ENCODE measurements at places on chromosomes 2 and 18.

GRCh38 chr2:229370509-229370908 is 99.4 kb upstream of the PID1 start:
- no peak for DNase-seq

- DNase-seq: no peak
Measured at GRCh38 chr18:44197832-44198611, 482.7 kb upstream of the SETBP1 start.

- DNase-seq: no peak
Measured at GRCh38 chr2:10968176-10968575, 56.4 kb downstream of the KCNF1 start.

- no peak for DNase-seq
Measured at GRCh38 chr2:150477347-150477746, 10.1 kb downstream of the RND3 start.

DNA sequence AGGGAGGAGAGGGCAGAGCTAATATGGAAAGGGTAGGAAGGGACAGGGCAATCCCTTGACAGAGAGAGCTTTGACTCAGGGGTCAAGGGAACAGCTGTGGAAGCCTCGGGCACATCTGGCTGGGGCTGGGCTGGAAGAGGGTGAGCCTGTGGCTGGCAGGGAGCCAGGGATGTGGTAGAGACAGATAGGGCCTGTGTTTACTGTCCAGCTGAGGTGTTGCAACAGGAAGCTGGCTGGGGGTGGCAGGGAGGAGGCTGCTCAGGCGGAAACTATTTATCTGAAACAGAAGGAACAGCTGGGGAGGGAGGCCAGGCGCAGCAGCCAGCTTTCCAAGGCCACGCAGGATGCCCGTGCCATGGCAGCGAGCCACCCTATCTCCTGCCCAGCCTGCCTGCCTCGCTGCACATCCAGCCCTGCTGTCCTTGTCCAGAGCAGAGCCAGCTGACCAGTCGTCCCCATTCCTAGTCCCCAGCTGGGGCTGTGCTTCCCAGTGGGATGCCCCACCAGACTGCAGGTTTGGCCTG is 264.7 kb downstream of the CYP26B1 start:
- DNase-seq: no peak

- no peak for DNase-seq
Measured at GRCh38 chr2:157996799-157997198, 104.9 kb upstream of the UPP2 start.

GRCh38 chr2:161422816-161423403 is 6.8 kb downstream of the TBR1 start:
- DNase-seq: no peak

GRCh38 chr2:233563663-233564430 is 2.7 kb downstream of the USP40 start:
- no peak for DNase-seq

GRCh38 chr2:204109681-204110080 is 173.1 kb downstream of the ICOS start:
- DNase-seq: no peak

DNA sequence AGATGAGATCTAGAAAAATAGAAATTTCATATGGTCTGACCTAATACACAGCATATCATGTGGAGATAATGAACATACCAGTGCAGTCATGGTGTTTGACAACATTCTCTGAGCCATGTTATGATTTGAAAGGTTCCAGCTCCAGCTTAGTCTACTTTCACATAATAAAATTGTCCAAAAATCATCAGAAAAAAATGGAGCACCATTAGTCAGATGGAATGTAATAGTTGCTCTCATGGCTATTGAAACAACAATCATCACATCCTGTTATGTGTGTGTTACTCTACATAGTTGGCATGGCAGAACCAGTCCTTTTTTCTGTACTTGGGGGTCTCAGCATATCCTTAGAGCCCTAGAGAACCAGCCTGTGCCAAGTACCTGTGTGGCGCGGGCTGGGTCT is 678.9 kb upstream of the FANCL start:
- no peak for DNase-seq

- DNase-seq: no peak
Measured at GRCh38 chr2:3242747-3243369, 134.8 kb downstream of the EIPR1 start.

GRCh38 chr2:69704446-69704845 is 37.5 kb upstream of the ANXA4 start:
- no peak for DNase-seq

DNA sequence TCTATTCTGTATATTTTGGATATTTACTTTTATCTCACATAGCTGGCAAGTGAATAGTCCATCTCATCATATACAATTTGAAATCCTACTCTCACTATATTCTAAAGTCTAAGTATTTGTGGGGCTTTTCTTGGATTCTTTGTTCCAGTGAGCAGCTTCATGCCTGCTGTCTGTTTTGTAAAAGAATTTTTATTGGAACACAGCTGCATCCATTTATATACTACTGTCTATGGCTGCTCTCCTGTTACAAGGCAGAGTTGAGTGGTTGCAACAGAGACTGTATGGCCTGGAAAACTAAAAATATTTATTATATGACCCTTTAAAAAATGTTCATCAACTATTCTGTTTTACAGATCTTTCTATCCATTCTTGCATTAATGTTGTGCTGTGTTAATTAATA is 193.3 kb upstream of the KLHL14 start:
- DNase-seq: no peak

Measured in stimulated activated CD8-positive, alpha-beta memory T cell treated with anti-CD3 and anti-CD28 coated beads, Interleukin-15, amount 100 ng/mL, for 48 hours (primary cell).